ENCODE measurements at places on chromosomes 5 and 9.

DNA sequence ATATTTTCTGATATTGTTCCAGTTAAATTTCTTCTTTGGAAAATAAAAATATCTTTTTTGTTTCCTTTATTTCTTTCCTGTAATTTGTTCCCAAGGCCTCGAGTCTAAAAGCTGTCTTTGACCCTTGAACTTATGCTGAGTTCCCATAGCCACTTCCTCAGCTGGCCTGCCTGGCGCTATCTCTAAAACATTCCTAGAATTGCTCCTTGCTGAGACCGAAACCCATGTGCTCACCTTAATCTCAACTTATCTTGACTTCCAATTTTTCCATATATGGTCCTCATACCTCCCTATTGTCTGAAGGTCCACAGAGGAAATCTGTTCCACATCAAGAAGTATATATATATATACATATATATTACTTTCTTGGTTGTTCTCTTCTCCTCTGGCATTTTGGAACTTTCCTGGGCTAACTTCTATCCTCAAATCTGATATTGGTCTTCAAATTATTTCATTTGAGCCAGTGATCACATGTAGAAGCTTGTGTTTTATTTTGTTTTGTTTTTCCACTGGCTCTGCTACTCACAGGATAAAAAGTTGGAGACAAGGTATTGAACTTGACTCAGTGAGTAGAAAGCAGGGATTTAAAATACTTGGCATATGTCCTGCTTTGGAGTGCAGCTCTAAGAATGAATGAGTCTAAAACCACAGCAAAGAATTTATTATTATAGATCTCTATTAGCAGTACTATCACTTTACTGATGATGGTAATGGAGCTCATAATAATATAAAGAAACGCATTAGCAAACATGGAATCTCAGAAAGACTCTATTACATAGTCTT, 45.2 kb downstream of the ENC1 start:
- no peak for DNase-seq

- no peak for DNase-seq
Observed at GRCh38 chr9:7325995-7326394, 473.6 kb downstream of the DMAC1 start.

DNA sequence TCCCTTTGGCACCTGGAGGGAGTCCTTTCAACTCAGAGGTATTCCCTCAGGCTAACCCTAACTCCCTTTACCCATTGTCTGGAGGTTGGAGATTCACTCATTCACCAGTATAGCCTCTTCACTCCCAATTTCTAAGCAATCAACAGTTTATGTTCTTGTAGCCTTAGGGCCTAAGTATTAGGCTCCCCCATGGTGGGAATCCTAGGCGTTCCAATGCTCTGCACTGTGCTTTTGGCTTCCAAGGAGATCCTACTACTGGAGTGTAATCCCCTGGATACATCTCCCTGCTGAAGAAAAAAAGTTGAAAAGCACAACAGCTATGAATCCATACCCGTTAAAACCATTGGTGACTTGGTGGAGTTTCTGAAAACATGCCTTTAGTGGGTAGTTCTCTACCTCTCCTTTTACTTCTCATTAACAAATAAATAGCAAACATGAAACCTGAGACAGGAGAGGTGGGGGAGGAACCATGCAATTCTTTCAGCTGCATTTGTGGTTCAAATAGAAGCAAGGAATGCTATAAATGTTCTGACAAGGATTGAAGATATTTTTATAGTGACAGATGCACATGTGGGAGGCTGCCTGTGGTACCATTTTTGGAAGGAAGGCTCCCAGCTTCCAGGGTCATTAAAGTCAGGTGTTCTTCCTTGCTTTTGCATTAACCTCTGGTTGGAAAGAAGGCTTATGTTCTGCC, 397.1 kb downstream of the DMAC1 start:
- peak; percentile 10 for DNase-seq

- peak; percentile 72 for DNase-seq
Observed at GRCh38 chr9:4887556-4887955, 94.8 kb downstream of the RCL1 start.

- peak; percentile 56 for DNase-seq
Observed at GRCh38 chr5:123753937-123754891, 242.2 kb downstream of the CSNK1G3 start.

DNA sequence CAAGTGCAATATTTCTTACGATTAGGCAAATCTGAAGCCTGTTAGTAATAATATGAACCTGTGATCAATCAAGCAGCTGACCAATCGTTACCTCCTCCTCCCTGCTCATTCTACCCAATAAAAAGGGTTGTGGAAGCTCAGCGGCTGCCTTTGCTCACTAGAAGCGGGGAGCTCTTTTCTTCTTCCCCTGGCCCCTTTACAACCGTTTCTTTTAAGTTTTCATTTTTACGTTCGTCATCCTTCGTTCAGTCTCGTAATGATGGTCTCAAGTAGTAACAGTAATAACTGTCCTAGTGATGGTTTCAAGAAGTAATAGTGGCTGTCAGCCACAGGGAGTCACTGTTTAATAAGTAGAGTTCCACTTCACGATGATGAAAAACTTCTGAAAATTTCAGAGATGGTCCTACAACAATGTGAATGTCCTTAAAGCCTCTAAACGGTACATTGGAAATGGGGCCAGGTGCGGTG, 6.2 kb downstream of the UGT3A2 start:
- peak; percentile 16 for DNase-seq

- DNase-seq: no peak
Observed at GRCh38 chr9:127876764-127877562, 512 bp downstream of the AK1 start.

- no peak for DNase-seq
Observed at GRCh38 chr5:180098991-180099732, 27.6 kb upstream of the RNF130 start.

- DNase-seq: no peak
Observed at GRCh38 chr5:57509501-57510260, 27.1 kb upstream of the ACTBL2 start.

DNA sequence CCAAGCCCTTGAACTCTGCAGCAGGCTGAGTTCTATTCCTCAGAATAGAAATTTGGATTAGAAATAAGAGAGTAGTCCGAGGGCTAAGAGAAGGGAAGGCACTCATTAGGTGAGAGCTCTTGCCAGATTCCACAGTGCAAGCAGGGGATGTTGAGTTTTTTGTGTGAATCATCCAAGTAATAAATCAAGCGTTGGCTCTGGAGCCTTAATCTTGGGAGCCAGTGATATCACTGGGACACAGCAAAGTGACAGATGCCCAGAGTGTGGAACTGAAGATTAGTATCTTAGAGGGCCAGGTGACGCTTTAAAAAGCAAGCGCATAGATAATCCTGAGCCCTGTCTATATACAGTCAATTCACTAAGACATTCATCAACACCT, 60.3 kb downstream of the FOXD1 start:
- peak; percentile 49 for DNase-seq

GRCh38 chr9:134063088-134063570, 4.7 kb downstream of the BRD3 start:
- no peak for DNase-seq

- no peak for DNase-seq
Observed at GRCh38 chr5:9118852-9119251, 427.0 kb downstream of the SEMA5A start.

DNA sequence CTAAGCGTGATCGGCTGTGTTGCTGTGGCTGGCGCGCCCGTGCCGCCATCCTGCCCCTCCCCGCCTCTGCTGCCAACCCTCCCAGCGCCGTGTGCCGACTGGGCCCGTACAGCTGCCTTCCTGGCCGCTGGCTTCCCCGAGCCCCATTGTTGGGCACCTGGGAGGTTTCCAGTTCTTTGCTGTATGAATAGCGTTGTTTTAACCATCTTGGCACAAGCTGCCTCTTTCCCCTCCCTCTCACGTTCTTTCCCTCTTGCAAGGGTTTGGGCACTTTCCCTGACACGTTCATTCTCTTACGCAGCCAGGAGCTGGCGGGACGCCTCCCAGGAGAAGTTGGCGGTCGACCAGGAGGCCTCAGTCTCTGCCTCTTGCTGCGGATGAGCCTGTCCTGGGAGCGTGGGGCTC, 43.1 kb upstream of the RXRA start:
- DNase-seq: peak; percentile 65

DNA sequence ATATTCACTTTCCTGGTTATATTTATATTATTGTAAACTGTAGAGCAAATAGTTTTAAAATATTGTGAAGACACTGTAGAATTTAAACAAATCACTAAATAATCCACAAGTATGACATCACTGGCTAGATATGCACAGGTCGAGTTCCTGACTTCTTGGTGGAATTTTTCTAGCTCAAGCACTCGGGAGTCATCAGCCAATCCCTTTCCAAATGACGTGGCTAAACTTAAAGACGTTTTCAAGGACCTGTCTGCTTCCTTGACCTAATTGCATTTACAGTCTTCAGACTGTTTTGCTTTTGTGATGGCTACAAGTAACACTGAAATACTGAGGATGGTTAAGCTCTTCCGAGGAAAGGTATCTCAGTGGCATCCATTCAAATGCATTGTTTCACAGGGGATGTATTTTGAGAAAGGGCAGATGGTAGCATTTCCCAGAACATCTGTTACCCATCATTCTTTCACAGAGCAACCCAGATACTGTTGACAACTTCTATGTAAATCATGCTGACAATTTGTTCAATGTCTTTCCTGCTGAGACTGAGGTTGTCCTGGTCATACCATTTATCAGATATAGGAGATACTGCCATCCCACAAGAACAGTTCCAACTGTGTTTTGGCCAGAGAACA, 262.8 kb downstream of the CDH10 start:
- DNase-seq: no peak

DNA sequence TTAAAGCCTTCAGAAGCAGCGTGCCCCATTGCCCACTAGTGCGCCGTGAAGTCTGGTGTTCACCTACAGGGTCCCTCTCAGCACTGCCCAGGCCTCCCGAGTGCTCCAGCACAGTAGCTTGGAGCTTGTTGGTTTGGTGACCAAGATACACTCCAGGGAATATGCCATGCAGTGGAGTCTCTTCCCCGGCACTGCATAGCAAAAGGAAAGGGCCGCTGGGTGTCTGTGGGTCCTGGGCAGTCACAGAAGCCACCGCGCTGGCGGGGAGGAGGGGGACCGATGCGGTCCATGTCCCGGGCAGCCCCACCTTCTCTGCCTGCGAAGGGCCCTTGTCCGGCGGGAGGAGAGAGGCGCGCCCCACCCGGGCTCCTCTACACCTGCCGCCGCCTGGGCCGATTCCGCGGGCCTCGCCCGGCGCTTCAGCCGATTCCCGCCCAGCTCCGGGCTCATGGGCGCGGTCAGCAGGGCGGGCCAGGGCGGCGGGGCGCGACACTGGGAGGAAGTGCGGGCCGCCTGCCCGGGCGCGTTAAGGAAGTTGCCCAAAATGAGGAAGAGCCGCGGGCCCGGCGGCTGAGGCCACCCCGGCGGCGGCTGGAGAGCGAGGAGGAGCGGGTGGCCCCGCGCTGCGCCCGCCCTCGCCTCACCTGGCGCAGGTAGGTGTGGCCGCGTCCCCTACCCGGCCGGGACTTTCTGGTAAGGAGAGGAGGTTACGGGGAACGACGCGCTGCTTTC, at the start of gene SYK:
SYK (plus strand) TSS at position 579 of the 732 bp plus-strand sequence. CDS start 42,080 bp downstream, outside the sequence.
- DNase-seq: no peak
